ENCODE measurements at places on chromosomes 13 and 19. TPM values are rescaled to one million over a fixed set of nuclear protein-coding genes. Genes with fewer than 3 reads are reported as not detected.

The TEX26 gene
- not detected for total RNA-seq

The ETV2 gene
- 0.47 TPM for total RNA-seq

The EPSTI1 gene
- 7.7 TPM for total RNA-seq

The IGSF23 gene
- total RNA-seq = 0.76 TPM

The TMEM255B gene
- total RNA-seq = 5.5 TPM

Data from metanephros (tissue), 2 donors.